Hematopoietic multipotent progenitor cell treated with erythropoietin and hydrocortisone succinate and interleukin-3 and kit ligand, for 6 days (in vitro differentiated cells): ENCODE measurements at places on chromosomes 6 and 20.
A peak's percentile ranks its signal among the peaks of the same experiment; 100 is the strongest.

DNA sequence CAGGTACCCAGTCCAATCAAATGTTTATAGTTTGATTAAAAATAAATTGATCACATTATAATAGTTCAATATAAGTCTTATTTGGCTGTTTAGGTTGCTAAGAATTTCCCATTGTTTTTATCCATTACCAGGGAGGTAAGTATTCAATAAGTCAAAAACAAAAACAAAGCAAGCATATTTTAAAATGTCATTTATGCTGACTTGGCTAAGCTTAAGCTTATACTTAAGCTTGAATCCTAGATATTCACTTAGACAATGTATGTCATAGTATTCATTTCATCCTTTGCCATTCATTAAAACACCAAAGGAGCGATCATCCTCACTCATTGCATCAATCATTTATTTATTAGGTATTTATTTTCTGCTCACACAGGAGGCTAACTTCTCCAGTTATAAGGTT is 144.9 kb downstream of the PRL start:
- no peak for DNase-seq

DNA sequence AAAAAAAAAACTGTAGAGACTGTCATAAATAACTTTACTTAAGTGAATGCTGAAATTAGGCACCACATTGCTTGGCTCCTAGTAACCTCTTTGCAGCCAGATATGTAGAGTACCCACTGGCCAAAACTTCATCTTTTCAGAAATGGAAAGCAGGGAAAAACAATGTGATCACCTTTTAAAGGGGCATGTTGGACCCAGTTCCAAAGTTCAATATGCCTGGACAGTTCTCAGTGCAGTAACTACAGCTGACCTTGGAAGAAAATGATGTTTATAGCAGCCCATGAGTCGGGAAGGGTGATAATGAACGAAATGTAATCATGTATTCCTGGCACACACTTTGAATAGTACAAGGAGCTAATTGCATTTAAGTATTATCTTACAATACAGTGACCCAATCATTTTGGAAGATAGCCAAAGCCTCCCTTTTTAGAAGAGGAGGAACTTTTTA is 93.6 kb upstream of the TAB2 start:
- peak; percentile 56 for DNase-seq

DNA sequence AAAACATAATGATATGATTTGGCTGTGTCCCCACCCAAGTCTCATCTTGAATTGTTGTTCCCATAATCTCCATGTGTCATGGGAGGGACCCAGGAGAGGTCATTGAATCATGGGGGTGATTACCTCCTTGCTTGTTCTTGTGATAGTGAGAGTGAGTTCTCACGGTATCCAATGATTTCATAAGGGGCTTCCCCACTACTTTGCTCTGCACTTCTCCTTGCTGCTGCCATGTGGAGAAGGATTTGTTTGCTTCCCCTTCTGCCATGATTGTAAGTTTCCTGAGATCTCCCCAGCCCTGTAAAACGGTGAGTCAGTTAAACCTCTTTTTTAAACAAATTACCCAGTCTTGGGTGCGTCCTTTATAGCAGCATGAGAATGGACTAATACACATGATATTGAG is 156.8 kb upstream of the PLCB4 start:
- no peak for DNase-seq

DNA sequence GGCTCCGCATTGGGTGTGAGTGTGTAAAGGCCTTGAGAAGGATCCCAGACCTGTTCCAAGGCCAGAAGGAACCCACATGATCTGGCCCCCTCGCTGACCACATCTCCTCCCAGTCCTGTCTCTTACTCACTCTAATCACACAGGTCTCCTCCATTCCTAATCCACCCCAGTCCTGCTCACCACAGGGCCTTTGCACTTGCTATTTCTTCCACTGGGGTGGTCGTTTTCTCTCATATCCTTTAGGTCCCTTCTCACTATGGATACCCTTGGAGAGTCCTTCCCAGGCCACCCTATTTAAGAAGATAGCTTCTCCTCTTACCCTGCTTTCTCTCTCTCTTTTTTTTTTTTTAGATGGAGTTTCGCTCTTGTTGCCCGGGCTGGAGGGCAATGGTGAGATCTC is 65.7 kb downstream of the CD40 start:
- DNase-seq = no peak

GRCh38 chr20:2602046-2602735 is 50.2 kb upstream of the NOP56 start:
- DNase-seq = no peak

DNA sequence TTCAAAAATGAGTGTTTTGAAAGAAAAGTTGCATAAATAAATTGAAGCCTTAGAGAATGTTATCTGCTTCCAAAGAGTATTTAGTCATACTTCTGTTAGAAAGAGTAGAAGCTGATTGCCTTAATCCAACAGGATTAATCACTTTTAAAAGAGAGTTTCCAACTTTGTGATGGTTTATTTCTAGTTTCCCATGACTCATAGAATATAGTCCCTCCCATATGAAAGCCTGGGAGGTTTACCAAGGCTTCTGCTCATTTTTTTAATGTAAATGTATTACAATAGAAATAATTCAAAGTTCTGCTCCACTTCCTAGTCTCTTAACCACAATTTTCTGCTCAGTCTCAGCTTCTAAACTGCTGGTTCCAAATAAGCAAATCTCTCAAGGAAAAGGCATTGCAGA is 118.0 kb upstream of the IRAK1BP1 start:
- DNase-seq = no peak

DNA sequence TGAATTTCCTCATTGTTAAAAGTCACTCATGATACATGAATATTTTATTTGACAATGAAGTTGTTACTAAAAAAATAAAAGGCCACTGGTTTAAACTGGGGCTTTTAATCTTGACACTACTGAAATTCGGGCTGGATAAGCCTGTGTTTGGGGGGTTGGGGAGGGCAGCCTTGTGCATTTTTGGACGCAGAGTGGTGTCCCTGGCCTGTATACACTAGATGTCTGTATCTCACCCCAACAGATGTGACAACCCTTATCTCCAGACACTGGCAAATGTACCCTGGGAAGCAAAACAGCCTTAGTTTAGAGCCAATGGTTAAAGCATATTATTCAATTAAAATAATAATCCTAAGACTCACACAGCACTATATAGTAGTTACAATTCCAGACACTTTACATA is 24.8 kb downstream of the MAN1A1 start:
- DNase-seq = peak; percentile 94
